ENCODE measurements at places on chromosomes 1 and 21.

DNA sequence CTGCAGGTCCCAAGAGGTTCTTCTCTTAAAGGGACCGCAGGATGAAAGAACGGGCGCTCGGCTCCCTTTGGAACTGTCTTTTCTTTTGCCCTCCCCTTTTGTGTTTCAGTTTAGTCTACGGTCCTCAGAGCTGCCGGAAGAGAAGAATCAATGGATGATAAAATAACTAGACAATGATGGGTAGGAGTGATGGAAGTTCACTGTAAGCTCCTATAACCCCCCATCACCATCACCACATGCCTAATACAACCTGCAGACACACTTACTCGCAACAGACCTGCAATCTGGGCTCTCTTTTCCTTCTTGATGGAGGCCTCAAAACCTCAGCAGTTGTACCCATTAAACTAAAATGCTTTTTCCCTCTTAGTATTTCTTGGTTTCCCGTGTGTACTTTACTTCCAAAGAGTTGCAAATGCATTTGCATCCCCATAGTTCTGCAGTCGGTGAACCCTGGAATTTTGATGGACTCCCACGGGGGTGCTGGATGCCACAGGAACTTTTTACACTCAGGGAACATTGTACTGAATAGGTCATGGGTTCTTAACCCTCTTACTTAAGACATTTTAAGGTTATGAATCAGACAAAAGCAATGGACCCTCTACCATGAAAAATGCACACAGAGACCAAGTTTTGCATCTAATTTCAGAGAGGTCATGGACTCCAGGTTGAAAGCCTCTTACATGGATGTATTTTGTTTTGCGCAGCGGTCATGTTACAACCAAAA lies 633 bp upstream of the RFX5 start:
- no peak for DNase-seq

DNA sequence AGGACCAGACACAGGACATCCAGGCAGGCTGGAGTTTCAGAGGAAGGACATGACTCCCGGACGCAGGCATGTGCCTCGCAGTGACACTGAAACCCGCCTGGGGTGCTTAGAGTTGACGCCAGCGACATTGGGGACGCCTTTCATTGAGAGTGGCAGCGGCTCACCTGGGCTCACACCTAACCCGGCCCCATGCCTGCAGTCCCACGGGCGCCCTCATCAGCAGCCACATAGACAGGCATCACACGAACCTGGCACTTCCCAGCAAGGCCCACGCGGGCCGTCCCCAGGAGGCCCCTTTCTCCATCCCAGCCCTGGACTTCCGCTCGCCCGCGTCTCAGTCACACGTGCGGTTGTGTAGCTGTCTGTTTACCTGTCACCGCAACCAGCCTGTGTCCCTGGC lies 17.0 kb downstream of the ITGB2 start:
- DNase-seq = no peak

DNA sequence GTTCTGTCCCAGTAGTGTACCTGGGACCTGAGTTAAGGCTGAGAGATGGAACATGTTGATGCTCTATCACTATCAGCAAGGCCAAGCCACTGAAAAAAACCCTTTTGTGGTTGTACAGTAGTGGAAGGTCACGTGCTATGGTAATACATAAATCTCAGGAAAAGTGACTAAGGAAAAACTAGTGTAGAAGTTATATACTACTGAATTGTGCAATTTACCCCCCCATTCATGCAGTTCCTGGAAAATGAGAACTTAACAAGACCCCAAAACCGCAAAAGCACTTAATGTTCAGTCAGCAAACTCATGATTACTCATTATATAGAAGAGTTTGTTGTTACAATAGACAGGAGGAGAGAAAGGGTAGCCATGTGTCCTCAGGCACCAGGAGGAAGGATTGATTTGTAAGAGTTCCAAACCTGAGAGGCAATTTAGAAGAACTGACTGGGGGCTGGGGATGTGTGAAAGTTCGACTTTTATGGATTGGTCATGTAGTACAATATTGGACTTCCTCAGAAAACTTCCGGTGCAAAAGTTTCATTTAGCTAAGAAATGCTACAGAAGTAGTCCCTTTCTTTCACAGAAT lies 91.6 kb downstream of the RGL1 start:
- no peak for DNase-seq

DNA sequence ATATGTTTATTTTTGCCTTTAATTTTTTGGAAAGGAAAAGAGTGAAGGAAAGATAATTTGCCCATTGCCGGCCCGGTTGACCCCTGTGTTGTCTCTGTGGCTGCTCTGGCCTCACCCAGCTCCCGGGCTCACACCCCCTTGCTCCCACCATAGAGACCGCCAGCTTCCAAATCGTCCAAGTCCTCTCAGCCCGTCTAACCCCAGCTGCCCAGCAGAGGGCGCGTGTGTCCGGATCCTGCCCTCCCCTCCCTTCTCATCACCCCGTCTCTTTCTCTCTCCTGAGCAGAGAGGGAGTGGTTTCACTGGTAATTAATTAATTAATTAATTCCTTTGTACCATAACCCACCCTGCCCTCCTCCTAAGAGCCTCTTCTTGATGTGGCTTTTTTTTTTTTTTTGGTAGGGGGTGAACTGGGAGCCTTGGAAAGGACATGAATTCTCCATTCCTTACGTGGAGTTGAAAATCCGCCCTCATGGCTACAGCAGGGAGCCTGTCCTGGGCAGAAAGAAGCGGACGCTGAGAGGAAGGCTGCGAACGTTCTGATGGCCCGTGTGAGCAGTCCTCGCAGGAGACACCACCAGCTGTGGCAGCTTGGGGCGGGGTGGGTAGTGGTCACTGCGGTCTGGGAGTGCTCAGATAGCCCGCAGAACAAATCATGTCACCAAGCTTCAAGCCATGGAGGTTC lies 45.9 kb downstream of the KIAA0040 start:
- no peak for DNase-seq

All from fibroblast of the conjunctiva (primary cell).